ENCODE measurements at places on chromosomes 7 and 10.

- DNase-seq: no peak
Observed at GRCh38 chr10:117662126-117662525, 119.6 kb downstream of the EMX2 start.

- DNase-seq: no peak
Observed at GRCh38 chr10:52220947-52221346, 93.1 kb upstream of the DKK1 start.

DNA sequence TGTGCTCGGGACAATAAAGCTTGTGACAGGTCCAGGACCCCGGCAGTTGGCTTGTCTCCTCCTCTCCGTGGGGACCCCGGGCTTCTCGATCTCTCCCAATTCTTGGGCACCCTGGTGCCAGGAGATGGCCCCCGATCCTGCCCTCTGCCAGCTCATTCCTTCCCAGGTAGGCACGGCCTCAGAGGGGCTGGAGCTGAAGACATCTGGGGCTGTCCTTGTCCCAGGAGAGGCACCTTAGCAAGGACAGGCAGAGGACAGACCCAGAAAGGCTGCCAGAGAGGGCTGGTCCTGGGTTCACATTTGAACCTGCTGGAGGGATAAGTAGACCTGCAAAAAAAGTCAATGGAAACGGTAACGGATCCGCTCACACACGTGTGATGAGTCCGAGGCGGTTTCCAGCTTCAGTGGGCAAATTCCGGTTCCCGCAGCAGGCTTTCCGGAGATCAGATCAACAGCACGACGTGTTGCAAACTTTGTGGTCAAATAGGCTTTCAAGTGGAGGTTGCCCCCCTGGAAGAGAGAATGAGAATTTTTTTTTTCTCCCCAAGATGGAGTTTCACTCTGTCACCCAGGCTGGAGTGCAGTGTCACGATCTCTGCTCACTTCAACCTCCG is 47.7 kb upstream of the GTF2IRD1 start:
- no peak for DNase-seq

- no peak for DNase-seq
Observed at GRCh38 chr10:1182280-1183032, 126.3 kb downstream of the WDR37 start.

DNA sequence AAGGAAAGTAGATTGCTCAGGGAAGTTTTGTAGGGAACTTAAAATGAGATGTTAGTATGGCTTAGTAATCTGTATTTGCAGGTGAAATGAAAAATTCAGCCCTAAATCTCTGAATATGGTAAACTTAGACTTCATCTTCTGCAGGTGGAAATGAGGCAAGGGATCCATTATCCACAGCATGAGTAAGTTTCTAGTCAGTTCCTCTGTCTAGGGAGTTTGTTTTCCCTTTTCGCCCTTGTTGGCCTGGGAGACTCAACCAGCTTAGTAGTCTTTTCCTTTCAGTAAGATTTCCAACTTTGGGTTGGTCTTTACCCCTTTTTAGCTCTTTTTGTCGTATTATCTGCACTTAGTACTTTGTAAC is 65.6 kb downstream of the ZEB1 start:
- DNase-seq: no peak

- DNase-seq: no peak
Observed at GRCh38 chr10:129788215-129788614, 175.9 kb downstream of the EBF3 start.

GRCh38 chr7:46162609-46163008 is 241.5 kb upstream of the IGFBP3 start:
- no peak for DNase-seq

GRCh38 chr7:28573059-28573553 is 160.8 kb downstream of the CREB5 start:
- no peak for DNase-seq

- DNase-seq: no peak
Observed at GRCh38 chr10:102813734-102814452, 23.3 kb downstream of the CYP17A1 start.

DNA sequence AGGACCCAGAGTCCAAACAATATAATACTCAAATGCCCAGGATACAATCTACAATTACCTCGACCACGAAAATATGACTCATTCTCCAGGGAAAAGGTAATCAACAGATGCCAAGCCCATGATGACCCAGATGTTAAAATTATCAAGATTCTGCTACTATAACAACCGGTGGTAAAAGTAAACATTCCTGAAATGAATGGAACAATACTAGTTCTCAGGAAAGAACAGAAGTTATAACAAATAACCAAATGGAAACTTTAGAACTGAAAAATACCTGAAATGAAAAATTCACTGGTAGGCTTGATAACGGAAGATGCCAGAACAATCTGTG is 34.1 kb upstream of the GUSB start:
- no peak for DNase-seq

GRCh38 chr10:96814264-96814663 is 17.8 kb upstream of the LCOR start:
- DNase-seq: no peak

GRCh38 chr7:74058486-74058885 is 25.1 kb upstream of the LIMK1 start:
- DNase-seq: no peak

DNA sequence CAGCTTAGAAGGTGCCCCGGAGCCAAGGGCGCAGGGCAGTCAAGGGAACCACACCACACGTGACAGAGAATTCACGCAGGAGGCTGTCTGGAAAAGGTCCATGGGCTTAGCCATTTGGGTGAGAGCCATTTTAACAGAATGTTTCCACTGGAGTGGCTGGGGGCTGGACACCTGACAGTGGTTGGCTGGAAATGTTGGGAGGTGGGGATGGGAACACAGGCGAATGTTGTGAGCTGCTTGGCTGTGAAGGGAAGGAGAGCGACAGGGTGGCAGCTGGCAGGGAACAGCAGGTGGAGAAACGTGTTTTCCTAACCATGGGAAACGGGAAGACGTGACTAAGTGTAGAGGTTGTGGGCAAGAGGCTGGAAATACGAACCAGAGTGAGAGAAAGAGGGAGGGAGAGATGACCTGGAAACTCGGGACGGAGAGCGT is 100.5 kb upstream of the ZNF32 start:
- DNase-seq: no peak

DNA sequence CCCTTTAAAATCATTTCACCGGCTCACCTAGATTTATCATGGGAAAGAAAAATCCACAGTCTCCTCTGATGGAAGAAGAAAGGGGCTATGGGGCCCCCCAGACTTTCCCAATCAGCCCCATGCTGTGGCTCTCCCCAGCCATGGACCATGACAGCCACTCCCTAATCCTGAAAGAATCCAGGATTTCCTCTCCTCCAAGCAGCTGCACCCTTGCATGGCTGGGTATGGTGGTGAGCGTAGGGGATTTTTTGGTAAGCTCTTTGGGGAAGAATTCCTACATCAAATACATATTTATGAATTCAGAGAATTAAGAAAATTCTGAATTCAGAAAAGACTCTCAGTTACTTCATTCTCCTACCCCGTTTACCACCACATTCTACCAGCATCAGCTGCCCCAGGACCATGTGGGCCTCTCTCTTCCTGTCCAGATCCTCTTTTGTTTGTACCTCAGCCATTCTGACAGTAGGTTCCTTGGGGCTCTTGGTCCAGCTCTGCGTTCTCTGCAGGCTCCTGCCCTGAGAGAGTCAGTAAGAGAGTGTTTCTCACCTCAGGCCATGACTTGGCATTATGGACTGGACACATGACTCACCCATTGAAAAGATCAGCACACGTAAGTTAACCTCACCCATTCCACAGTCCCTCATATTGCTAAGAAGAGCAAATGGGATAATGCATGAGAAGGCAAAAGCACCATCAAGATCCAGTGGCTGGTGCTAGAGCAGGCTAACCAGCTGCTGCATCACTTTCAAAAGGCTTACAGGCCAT is 337.8 kb downstream of the ELMO1 start:
- DNase-seq: no peak

DNA sequence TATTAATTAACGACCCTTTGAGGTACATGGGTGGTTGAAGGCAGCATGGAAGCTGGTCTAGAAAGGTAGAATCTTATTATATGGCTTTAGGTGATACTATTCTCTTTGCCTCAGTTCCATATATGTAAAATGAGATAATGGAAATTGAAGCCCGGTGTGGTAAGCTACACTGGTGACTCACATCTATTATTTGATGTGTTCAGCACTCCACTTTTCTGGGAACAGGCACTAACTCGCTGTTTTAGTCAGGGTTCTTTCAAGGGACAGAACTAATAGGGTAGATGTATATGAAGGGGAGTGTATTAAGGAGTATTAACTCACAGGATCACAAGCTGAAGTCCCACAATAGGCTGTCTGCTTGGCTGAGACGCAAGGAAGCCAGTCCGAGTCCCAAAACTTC is 4.4 kb upstream of the TRUB1 start:
- DNase-seq: no peak

DNA sequence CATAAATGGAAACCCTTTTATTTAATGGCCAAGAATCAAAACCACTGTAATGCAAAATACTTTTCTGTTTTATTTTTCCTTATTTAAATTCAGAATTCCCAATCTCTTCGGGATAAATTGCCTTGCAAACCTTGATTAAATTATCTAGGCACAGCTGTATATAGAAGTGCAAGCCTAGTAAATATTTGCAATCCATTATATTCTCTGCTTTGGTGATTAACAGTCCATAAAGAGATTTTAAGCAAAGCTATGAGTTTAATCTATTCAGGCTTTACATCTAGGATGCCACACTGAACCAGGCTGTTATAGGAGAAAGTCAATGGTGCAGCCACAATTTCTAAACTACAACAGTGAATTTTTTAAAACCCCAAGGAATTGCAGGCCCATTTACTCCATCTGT is 43.6 kb upstream of the THSD7A start:
- DNase-seq: no peak

DNA sequence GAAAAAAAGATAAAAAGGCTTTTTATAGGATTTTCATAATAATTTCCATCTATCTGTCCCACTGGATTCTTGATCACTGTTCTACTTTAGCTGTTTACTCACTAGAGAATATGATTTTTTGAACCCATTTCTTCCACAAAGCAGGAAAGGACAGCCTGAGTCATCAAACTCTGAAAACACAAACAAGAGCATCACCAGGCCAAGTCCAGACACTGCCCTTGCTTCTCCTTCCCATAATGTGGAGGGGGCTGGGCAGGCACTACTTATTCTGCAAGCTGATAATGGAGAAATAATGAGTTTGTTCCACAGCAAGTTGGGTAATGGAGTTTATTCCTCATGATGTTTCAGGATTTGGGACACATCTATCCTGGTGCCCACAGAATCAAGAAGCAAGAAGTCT is 13.0 kb upstream of the KCNIP2 start:
- DNase-seq: no peak

- DNase-seq: no peak
Observed at GRCh38 chr10:50563906-50564305, 59.9 kb downstream of the SGMS1 start.

DNA sequence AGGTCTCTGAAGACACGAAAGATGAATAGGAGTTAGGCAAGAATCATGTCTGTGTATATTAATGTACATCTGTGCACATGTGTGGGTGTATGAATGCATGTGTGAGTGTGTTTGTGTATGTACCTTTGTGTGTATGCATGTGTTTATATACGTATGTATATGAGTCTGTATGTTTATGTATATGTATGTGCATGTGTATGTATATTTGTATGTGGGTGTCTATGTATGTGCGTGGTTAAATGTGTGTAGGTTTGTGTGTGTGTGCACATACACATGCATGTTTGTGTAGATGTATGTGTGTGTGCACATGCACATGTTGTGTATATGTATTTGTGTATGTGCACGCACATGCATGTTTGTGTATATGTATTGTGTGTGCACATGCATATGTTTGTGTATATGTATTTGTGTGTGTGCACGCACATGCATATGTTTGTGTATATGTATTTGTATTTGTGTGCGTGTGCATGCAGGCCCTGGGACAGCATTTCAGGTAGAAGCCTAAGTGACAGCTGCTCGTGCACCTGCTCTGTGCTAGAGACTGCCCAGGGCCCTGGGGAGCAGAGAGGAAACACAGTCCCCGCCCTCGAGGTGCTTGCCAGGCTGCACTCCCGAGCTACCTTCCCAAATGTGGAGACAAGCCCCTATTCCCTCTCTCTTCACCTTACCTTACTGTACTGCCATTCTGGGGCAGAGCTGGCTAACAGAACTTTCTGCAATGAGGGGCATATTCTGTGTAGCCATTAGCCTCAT is 12.1 kb downstream of the PNLIPRP1 start:
- DNase-seq: no peak

DNA sequence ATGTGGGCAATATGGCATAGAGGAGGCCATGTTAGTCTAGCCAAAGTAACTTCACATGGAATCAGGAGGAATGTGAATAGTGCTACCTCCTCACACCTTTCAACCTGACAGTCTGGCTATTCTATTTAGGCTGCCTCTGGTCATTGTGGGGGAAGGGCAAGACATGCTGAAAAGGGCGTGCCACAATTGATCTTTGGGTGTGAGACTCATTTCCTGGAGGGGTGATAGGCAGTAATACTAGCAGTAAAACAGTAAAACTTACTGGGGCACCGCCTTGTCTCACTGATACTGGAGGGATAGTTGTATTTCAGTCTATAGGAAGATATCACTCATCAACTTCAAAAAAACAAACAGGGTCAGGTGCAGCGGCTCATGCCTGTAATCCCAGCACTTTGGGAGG is 88.7 kb downstream of the TMEM168 start:
- DNase-seq: no peak
